Activated CD4-positive, alpha-beta T cell treated with anti-CD3 and anti-CD28 coated beads, Interleukin-2, amount 10 ng/mL, durations not matched to agents 7 days and 5 days (primary cell): ENCODE measurements at places on chromosomes 16 and 17.
A peak's percentile ranks its signal among the peaks of the same experiment; 100 is the strongest.

- H3K36me3 ChIP-seq, result peaks cover 50% of the 10 kb centered on the region
- H3K4me1 ChIP-seq, result peaks cover 38% of the 10 kb centered on the region
- no peaks in the 10 kb centered on the region for H3K27me3 ChIP-seq
These were observed 4.2 kb downstream of the FBRS start for GRCh38 chr16:30662449-30662848.

GRCh38 chr17:59491353-59492090 lies 73.9 kb upstream of the DHX40 start:
- no peaks in the 10 kb centered on the region for H3K36me3 ChIP-seq
- no peaks in the 10 kb centered on the region for H3K4me1 ChIP-seq
- H3K27ac ChIP-seq, result no peak overlapping the region
- H3K27me3 ChIP-seq, result peaks cover 27% of the 10 kb centered on the region

DNA sequence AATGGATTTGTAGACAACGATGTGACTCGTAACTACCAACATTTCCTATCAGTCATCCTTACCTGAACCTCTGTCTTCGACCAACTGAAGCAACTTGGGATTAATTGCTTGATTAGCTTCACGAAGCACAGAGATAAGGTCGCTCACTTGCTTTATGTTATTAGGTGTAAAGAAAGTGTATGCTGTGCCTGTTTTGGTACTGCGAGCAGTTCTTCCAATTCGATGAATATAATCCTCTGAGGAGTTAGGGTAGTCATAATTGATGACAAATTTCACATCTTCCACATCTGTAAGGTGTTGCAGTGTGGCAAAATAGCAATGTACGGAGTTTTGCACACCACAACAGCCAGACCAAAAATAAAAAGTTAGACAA lies 3.6 kb upstream of the POLG2 start:
- peaks cover 77% of the 10 kb centered on the region for H3K4me1 ChIP-seq
- no peak overlapping the region for H3K27ac ChIP-seq
- H3K4me3 ChIP-seq, result no peak overlapping the region
- H3K36me3 ChIP-seq, result peaks cover 82% of the 10 kb centered on the region

DNA sequence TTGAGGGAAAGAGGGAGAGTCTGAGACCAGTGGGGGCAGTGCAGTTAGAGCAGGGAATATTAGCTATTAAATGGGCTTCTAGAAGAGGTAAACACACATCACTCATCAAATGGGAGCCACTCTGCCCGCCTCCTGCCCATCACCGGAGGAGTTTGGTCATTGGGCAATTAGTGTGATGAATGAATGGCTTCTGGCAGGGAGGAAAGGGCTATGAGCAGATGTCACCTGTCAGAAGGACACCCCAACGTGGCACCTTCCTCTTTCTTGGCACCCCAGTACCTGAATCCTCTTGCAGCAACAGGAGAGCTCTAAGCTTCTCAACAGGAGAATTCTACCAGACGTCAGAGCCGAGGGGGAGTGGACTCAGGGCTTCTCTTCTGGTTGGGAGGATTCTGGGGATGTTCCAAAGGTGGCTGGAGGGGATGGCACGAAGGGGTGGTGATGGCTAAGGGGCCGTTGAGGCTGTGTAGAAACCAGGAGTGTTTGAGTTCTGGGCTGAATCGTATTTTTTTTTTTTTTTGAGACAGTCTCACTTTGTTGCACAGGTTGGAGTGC lies 11.0 kb downstream of the C1QTNF1 start:
- H3K27ac ChIP-seq, result no peak overlapping the region
- peaks cover 5% of the 10 kb centered on the region for H3K27me3 ChIP-seq
- H3K4me3 ChIP-seq, result no peak overlapping the region
- no peaks in the 10 kb centered on the region for H3K36me3 ChIP-seq
- H3K4me1 ChIP-seq, result no peaks in the 10 kb centered on the region
- no peak for DNase-seq

GRCh38 chr17:37107406-37108083 lies 158.8 kb downstream of the AATF start:
- no peak for DNase-seq
- no peaks in the 10 kb centered on the region for H3K27me3 ChIP-seq
- no peak overlapping the region for H3K4me3 ChIP-seq
- no peaks in the 10 kb centered on the region for H3K4me1 ChIP-seq

DNA sequence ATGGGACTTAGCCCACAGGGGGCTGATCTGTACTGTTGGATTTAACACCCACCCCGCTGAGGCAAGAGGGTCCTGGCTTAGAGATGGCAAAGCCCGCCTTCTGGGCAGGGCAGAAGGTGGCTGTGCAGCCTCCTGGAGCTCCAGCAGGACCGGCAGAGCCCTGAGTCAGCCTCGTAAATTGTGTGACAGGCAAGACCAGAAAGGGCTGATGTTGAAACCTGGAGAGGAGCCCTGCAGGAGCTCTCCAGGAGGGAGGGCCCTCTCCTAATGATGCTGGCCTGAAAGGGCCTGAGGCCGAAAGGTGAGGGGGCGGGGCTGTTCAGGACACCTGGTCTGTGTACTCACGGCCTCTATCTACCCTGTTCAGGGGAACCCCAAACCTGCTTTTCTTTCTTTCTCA lies 22.5 kb upstream of the MYO15B start:
- no peaks in the 10 kb centered on the region for H3K36me3 ChIP-seq
- H3K27ac ChIP-seq, result no peak overlapping the region
- DNase-seq, result no peak
- H3K4me3 ChIP-seq, result no peak overlapping the region
- H3K27me3 ChIP-seq, result no peaks in the 10 kb centered on the region

DNA sequence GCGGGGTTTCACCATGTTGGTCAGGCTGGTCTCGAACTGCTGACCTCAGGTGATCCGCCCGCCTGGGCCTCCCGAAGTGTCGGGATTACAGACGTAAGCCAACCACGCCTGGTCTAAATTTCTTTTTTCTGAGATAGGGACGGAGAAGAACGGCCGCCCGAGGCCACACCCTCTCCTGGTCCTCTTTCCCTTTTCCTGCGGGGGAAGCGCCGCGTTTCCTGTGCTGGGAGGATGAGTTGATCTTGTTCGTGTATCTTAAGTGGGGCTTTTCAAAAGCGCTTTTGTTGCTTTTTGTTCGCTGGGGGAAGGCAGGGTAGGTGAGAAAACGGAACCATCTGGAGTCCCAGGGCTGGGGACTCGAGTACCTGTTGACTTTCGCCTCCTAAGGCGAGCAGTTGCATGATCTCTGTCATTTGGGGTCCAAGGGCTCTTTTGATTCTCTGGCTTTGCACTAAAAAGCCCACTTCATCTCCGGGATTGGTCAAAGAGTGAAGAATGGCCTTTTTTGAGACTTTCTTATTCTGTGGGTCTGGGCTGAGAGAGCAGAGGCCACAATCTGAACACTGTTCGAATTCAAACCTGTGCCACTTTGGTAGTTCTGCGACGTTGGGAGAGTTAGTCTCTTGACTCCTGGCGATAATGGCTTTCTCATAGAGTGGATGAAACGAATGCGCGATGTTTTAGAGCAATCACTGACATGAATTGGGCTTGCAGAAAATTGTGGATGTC lies 1.3 kb downstream of the FUS start:
- peaks cover 55% of the 10 kb centered on the region for H3K36me3 ChIP-seq
- peak; percentile 40 for DNase-seq
- peak overlapping the region; percentile 99 for H3K27ac ChIP-seq
- no peaks in the 10 kb centered on the region for H3K27me3 ChIP-seq
- H3K4me1 ChIP-seq, result peaks cover 64% of the 10 kb centered on the region

GRCh38 chr16:55154262-55154661 lies 169.7 kb upstream of the IRX6 start:
- no peaks in the 10 kb centered on the region for H3K36me3 ChIP-seq
- no peak overlapping the region for H3K4me3 ChIP-seq

DNA sequence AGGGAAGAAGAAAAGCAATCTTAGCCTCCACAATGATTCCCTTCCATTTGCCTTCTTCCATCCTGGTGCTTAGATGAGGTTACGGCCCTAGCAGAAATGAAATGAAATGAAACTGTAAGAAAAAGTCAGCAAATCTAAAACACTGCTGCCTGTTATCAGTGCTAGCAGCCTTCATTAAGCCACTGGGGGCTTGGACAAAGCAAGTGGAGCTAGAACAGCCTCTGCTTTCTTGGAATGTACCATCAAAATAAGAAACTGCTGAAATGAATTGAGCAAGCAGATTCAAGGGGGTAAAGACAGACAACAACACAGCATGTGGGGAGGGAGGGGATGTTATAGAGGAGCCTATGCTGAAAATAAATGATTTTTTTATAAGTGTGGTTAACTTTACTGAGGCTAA lies 5.1 kb downstream of the ANKFN1 start:
- no peak overlapping the region for H3K27ac ChIP-seq
- H3K4me3 ChIP-seq, result no peak overlapping the region
- no peak for DNase-seq
- no peaks in the 10 kb centered on the region for H3K4me1 ChIP-seq

GRCh38 chr16:75660321-75660720 lies 12.7 kb downstream of the TERF2IP start:
- H3K4me1 ChIP-seq, result no peaks in the 10 kb centered on the region
- DNase-seq, result no peak
- peaks cover 38% of the 10 kb centered on the region for H3K36me3 ChIP-seq
- no peak overlapping the region for H3K27ac ChIP-seq

- H3K4me1 ChIP-seq, result no peaks in the 10 kb centered on the region
- H3K4me3 ChIP-seq, result no peak overlapping the region
- no peaks in the 10 kb centered on the region for H3K36me3 ChIP-seq
- no peak for DNase-seq
- no peak overlapping the region for H3K27ac ChIP-seq
- peaks cover 26% of the 10 kb centered on the region for H3K27me3 ChIP-seq
These were observed 9.7 kb downstream of the RHBDL3 start for GRCh38 chr17:32275060-32276042.

- DNase-seq, result no peak
- H3K27me3 ChIP-seq, result peaks cover 9% of the 10 kb centered on the region
- no peak overlapping the region for H3K27ac ChIP-seq
- H3K4me1 ChIP-seq, result peaks cover 20% of the 10 kb centered on the region
- no peaks in the 10 kb centered on the region for H3K36me3 ChIP-seq
These were observed 79.1 kb upstream of the HNF1B start for GRCh38 chr17:37823996-37824395.

DNA sequence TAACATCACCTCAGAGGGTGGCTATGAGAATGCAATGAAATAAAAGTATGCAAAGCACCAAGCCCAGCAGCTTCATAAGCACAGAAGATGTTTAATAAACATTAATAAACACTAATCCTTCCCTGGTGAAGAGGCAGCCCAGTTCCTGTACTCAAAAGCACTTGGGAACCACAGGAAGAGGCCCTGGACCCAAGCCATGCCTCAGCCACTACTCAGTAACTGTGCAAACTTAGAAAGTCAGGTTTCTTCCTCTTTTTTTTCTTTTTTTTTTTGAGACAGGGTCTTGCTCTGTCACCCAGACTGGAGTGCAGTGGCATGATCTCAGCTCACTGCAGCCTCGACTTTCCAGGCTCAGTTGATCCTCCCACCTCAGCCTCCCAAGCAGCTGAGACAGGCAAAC lies 5.3 kb downstream of the ARHGAP17 start:
- H3K4me3 ChIP-seq, result no peak overlapping the region
- H3K4me1 ChIP-seq, result peaks cover 61% of the 10 kb centered on the region
- no peak for DNase-seq
- H3K27me3 ChIP-seq, result no peaks in the 10 kb centered on the region
- H3K27ac ChIP-seq, result peak overlapping the region; percentile 47

- H3K4me1 ChIP-seq, result peaks cover 3% of the 10 kb centered on the region
- no peak overlapping the region for H3K27ac ChIP-seq
- H3K36me3 ChIP-seq, result no peaks in the 10 kb centered on the region
- H3K27me3 ChIP-seq, result no peaks in the 10 kb centered on the region
- H3K4me3 ChIP-seq, result no peak overlapping the region
These were observed 480.2 kb upstream of the ERCC4 start for GRCh38 chr16:13439766-13440165.

DNA sequence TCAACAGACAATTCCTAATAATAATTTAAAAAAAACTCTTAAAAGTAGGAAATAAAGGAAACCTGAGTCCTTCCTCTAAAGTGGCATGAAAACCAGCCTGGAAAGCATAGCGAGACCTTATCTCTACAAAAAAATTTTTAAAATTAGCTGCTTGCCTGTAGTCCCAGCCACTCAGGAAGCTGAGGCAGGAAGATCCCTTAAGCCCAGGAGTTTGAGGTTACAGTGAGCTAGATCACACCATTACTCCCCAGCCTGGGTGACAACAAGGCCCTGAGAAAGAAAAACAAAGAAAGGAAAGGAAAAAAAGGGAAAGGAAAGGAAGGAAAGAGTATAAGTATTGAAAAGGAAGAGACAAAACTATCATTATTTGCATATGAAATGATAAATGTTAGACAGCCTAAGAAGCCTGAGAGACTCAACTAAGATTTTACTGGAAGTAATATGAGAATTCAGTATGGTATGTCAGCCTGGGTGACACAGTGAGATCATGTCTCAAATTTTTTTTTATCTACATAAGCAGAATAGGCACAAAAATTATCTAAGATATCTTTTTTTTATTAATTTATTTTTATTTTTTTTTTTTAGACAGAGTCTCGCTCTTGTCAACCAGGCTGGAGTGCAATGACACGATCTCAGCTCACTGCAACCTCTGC lies 113.0 kb downstream of the GOSR1 start:
- peaks cover 7% of the 10 kb centered on the region for H3K4me1 ChIP-seq
- H3K27me3 ChIP-seq, result no peaks in the 10 kb centered on the region
- DNase-seq, result no peak
- H3K36me3 ChIP-seq, result no peaks in the 10 kb centered on the region
- no peak overlapping the region for H3K4me3 ChIP-seq

- no peak for DNase-seq
- H3K4me1 ChIP-seq, result no peaks in the 10 kb centered on the region
- no peaks in the 10 kb centered on the region for H3K36me3 ChIP-seq
- no peak overlapping the region for H3K27ac ChIP-seq
- no peaks in the 10 kb centered on the region for H3K27me3 ChIP-seq
- H3K4me3 ChIP-seq, result no peak overlapping the region
These were observed 168.4 kb downstream of the ENGASE start for GRCh38 chr17:79242873-79243602.

DNA sequence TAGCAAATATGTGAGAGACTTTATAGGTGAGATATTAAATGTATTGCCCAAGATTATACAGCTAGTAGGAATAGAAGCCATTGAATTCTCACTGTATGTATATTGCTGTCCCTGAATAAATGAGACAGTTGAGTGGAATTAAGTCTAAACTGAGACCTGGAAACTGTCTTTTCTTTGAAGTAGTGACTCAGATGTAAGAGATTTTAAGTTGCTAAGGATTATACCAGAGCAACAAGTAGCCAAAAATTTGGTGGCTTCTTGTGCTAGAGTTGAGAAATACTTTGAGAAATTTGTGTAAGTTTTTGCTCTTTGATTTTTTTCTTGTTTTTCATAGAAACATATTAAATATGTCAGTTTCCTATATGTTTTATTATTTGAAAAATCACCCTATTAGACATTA lies 58.7 kb downstream of the TANC2 start:
- no peaks in the 10 kb centered on the region for H3K27me3 ChIP-seq
- no peaks in the 10 kb centered on the region for H3K36me3 ChIP-seq
- no peaks in the 10 kb centered on the region for H3K4me1 ChIP-seq

- no peak overlapping the region for H3K4me3 ChIP-seq
- no peak overlapping the region for H3K27ac ChIP-seq
- no peak for DNase-seq
- H3K36me3 ChIP-seq, result no peaks in the 10 kb centered on the region
- H3K27me3 ChIP-seq, result peaks cover 5% of the 10 kb centered on the region
These were observed 18.2 kb downstream of the CES5A start for GRCh38 chr16:55856950-55857349.

- DNase-seq, result no peak
- peaks cover 2% of the 10 kb centered on the region for H3K36me3 ChIP-seq
- H3K4me1 ChIP-seq, result peaks cover 12% of the 10 kb centered on the region
- H3K4me3 ChIP-seq, result no peak overlapping the region
- no peaks in the 10 kb centered on the region for H3K27me3 ChIP-seq
These were observed 15.9 kb upstream of the FASN start for GRCh38 chr17:82113941-82114340.
